ENCODE measurements at places on chromosomes 16 and 17.

- DNase-seq: no peak
Observed at GRCh38 chr16:51820176-51820575, 669.1 kb upstream of the SALL1 start.

DNA sequence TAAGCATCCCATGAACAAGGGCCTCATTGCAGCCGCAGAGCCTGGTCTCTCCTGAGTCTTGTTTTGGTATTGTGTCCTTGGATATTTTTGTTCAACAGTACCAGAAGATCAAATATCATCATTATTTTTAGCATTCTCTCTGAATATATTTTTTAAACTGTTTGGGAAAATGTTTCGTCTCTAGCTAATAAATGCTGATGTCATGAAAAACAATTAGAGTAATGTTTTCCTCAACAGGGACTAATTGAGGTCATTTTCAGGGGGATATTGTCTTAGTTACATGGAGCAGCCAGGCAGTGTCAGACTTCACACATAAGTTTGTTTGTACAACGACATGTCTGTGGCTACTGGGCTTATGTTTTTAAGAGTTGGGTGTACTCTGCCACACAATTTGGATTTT lies 805.3 kb upstream of the SOX9 start:
- DNase-seq: no peak

DNA sequence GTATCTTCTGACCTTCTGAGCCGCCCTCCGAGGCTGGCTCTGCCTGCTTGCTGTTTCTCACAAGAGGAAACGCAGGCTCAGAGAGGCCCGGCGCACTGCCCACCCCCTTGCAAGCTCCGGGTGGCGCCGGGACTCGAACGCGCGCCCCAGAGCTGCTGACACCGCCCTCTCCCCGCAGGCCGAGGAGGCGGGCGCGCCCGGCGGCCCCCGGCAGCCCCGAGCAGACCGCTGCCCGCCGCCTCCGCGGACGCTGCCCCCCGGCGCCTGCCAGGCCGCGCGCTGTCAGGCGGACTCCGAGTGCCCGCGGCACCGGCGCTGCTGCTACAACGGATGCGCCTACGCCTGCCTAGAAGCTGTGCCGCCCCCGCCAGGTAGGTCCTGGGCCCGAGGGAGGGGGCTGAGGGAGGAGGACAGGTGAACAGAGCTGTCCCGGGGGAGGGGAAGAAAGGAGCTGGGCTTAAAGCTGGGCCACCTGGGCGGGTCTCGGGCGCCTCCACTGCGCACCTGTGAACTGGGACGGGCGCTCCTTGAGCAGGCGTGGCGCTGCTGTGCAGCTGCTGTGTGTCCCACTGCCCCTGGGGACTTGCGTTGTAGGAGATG lies 18.2 kb downstream of the WFDC1 start:
- no peak for DNase-seq

DNA sequence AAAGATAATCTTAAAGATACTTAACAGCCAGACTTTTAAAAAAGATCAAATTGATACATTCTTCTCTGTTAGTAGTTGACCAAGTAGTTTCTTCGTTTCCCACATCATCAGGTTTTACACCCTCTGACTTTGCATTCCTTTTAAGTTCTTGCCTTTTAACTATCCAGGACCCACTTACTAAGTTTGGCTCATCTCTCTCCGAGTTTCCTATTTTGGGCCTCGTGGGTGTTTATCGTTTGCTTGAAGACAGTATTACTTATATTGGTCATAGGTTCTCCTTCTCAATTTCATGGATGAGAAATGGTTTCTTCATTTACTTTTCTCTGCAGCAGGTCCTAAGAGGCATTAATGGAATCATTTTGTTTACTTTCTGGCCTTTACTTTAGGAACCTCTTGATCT lies 43.2 kb downstream of the RPA1 start:
- no peak for DNase-seq

DNA sequence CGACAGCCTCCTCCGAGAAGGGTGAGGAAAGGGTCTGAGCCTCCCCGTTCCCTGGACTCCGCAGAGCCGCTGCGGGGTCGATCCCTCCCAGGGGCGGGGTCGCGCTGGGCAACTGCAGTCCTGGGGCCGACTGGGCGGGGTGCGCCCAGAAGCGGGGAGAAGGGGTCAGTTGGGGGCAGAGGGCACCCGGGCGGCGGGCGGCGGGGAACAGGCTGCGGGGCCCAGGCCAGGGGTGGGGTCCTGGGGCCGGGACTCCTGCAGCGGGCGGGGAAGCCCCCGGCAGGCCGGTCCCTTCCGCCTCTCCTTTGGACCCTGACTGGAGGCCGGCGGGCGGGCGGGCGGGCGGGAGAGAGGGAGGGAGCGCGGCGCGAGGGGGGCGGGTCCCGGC lies 352 bp downstream of the GGNBP2 start:
- no peak for DNase-seq

DNA sequence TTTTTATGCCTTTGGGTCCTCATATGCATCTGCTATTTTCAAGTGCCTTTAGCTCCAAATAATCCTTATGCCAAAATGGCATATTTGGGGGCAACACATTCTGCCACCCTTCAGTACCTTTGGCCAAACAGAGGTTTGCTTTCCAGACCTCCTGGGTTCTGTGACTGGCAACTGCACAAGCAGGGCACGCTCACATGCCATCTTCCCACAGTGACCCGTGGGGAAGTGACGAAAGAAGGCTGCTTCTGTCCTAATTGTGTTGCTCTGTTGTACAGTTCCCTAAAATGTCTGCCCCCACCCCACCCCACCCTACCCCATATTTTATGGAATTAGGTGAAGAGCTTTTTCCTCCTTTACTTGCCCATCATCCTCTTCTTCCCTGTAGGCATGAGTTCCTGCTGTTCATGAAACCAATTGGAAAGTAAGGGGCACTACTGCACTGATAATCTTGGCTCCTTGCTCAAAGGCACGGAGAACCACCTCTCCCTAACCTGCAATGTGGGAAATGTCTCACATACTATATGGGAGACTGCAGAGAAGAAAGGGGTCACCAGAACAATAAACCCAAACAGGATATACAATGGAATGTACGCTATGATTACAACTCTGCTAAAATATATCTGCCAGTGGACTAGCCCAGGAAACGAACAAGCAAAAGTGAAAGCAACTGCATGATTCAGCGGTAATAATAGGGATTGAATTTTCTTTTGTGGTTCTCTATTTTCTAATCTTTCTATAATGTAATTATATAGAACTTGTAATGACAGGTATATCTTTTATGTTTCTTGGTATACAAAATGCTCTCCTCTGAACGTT lies 3.3 kb upstream of the SLFN12L start:
- DNase-seq: peak; percentile 51
